NCI-H510A (cell line): ENCODE measurements at places on chromosomes 5 and 9.

- DNase-seq = no peak
Observed at GRCh38 chr5:88687373-88687911, 195.5 kb downstream of the MEF2C start.

GRCh38 chr9:28868228-28868990 is 1295.1 kb upstream of the C9orf72 start:
- DNase-seq = no peak

DNA sequence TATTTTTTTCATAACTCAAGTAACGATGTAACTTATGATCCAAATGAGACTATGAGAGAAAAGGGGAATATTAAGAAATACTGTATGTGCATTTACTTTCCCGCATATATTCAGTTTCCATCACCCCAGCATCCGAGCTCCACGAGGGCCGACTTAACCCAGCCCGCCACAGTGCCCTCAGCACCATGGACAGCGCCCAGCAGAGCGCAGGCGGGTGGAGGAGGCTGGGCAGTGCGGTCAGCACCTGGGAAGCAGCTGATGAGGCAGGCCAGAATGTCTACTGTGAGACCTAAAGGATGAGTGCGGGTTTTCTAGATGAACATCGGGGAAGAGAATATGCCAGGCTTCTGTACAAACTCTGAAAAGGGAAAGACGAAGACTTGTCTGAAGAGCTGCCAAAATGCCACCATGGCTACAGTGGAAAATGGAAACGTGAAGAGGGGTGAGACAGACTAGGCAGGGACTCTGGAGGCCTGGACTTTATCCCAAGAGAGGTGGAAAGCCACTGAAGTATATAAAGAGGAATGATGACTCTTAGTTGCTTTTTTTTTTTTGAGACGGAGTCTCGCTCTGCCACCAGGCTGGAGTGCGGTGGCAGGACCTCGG is 34.5 kb upstream of the MED27 start:
- DNase-seq = no peak

DNA sequence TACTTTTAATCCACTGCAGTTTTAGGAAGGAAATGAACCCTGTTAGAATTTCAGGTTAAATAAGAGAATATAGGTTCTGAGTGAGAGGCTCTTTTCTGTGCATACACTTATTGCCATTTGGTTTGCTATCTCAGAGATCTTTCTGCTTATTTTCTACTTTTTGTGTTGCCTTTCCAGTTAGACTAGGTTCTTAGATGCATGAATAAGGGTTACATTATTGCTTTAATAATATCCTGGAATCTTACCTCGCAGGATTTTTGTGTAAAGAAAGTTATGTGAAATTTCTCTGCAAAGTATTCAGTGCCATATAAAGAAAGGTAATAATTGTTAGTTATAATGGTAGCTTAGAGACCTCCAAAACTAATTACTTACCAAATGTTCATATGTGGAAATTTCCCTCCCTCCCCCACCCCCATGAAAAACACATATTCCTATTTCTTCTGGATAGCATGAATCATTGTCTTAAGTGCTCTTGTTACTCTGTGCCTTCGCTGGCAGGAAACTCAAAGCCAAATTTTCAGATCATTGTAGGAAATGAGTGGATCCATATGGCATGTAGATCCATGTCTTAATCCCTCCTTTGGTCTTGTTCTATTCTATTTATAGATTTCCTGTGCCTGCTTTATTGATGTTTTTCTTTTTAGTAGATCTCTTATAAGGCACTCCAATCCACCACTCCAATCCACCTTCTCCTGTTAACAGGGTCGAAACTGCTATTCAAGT is 2.7 kb upstream of the APBA1 start:
- peak; percentile 24 for DNase-seq

GRCh38 chr5:116629168-116629567 is 54.5 kb upstream of the SEMA6A start:
- no peak for DNase-seq

DNA sequence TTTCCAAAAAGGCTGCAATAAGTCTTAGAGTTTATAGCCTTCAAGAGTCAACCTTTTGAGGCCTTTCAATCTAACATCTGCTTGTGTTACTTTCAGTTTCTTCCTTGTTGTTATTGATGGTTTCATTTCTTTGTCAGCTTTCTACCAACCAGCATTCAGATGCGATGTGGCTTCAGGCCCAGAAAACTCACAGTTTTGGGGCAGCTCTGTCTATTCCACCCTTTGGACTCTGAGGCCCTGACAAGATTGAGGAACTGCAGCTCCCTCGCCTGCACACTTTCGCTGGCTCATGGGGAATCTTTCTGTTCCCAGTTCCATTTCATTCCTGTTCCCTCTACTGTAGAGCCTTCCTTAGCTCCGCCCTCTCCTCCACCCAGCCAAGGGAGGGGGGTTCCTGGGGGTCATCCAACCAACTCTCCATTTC is 13.3 kb upstream of the WHRN start:
- DNase-seq = no peak

DNA sequence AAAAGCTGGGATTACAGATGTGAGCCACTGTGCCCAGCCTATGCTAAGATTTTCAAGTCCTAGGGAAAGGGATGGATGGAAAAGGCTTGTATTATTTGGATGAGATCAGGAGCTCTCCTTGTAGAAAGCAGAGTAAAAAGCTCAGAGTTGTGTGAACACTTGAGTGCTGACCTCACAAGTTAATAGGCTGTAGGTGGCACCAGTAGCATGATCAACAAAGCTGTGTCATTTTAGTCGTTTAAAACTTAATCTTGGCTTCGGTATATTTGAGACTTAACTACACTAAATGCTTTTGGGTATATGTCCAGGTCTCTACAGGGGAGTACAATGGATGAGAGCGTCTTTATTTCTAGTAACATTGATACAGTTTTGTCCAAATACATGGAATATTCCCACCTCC is 264.2 kb downstream of the TMEM38B start:
- no peak for DNase-seq

DNA sequence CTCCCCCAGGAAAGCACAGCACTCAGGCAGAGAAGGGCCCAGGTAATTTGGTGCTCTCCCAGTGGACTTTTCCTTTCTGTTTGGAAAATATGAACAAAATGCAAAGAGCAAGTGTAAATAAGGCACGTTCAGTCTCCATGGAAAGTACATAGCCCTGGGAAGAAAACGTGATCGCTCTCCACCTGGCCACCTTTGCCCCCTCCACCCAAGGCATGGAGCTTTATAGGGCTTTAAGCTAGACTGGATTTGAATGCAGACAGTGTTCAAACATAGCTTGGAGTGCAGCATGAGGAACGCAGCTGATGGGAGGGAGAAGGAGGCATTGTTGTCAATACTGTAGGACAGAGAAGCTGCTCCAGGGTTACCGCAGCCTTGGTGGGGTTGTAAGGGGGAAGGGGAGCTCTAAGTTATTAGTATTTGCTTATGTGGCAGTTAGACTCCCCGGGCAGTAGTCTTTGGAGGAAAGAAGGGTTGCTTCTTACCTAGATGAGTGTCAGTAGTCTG is 500.2 kb downstream of the SPOCK1 start:
- DNase-seq = no peak

DNA sequence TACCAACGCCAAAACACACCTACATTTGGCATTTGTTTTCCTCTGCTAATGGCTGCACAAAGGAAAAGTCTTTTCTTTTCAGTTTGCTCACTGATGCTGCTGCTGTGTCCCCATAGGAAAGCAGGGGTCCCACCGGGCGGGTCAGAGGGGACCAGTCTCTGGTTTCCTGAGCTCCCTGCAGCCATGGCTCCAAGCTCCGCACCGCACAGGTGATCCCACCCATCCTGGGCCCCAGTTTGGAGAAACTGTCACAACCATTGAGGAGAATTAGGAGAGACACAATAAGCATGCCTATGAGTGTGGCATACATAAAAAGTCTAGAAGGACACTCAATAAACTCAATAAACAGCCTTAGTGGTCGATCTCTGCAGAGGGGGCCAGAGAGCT is 19.9 kb downstream of the MED10 start:
- DNase-seq = no peak

GRCh38 chr9:118088090-118088489 is 383.9 kb downstream of the TLR4 start:
- DNase-seq = no peak

GRCh38 chr9:109574061-109574882 is 76.2 kb upstream of the PTPN3 start:
- peak; percentile 14 for DNase-seq

DNA sequence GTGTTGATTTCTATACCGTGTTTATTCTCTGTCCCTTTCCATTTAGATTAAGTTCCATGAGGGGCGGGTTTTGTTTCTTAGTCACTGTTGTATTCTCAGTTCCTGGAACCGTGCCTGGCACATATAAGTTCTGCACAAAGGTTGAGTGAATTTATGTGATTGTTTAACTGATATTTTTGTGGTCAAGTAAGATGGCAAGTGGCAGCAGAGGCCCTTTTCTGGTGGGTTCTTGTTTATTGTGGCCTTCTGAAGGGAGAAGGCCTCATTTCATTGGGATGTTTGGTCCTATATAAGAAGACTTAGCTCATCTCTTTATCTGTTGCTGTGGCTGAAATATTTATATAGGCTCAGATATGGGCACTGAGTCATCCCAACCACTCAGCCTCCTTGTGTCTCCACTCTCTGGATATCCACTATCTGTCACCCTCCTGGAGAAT is 262.5 kb downstream of the PSAT1 start:
- no peak for DNase-seq

GRCh38 chr5:42526179-42526578 is 102.9 kb downstream of the GHR start:
- no peak for DNase-seq

GRCh38 chr9:73215249-73215648 is 63.6 kb downstream of the ANXA1 start:
- no peak for DNase-seq

- DNase-seq = no peak
Observed at GRCh38 chr9:110059461-110059860, 148.5 kb downstream of the C9orf152 start.

- DNase-seq = no peak
Observed at GRCh38 chr9:93090091-93090655, 5.8 kb upstream of the CARD19 start.
